ENCODE measurements at places on chromosomes 6 and 20.
A peak's percentile ranks its signal among the peaks of the same experiment; 100 is the strongest.

- ATAC-seq: no peak
Measured at GRCh38 chr20:58219342-58219700, 9.1 kb downstream of the ANKRD60 start.

- ATAC-seq: no peak
Measured at GRCh38 chr20:90651-91050, 3.2 kb downstream of the DEFB125 start.

- no peak for ATAC-seq
Measured at GRCh38 chr20:10790013-10790412, 116.2 kb upstream of the JAG1 start.

- ATAC-seq: no peak
Measured at GRCh38 chr20:15594158-15594695, 979.0 kb downstream of the KIF16B start.

DNA sequence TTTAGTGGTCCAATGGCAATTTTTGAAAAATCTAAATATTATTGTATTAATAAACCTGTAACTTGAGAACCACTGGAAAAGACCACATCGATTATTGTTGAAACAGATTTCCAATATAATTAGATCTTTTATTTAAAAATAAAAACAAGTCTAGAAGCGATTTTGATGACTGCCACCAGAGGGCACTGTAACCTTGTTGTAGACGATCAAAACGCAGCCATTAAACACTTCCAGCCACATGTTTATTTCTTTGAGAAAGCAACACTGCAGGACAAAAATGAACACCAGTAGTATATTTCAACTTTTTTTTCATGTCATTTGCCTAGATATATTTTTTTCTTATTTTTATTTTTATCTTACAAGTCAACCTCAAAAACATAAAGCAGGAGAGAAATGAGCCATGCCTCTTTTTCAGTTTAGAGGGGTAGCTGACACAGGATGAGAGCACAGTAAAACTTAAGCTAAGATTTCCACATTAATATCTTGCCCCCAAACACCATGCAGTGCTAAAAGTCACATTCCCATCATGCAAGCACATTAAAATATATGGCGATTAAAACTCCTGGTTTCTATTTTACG is 115.4 kb downstream of the OPRM1 start:
- no peak for ATAC-seq

DNA sequence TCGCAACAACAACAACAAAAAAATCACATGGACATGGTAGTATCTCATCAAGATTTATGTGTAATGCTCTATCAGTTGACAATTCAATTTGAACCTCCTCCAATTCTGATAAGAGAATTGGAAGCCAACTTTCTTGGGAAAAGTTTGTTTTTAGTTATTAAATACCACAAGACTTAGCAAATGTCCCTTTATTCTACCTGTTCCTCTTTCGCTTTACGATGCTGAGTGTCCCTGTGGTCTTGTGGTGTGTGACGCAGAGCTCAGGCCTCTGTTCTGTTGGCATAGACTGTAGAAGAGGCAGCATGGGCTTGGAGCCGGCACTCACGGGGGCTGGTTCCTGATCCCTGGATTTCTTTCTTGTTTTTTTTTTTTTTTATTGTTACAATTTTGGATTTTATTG is 76.7 kb downstream of the PSMB1 start:
- ATAC-seq: peak; percentile 85

- no peak for ATAC-seq
Measured at GRCh38 chr6:39432330-39433025, 110.0 kb upstream of the KCNK16 start.

DNA sequence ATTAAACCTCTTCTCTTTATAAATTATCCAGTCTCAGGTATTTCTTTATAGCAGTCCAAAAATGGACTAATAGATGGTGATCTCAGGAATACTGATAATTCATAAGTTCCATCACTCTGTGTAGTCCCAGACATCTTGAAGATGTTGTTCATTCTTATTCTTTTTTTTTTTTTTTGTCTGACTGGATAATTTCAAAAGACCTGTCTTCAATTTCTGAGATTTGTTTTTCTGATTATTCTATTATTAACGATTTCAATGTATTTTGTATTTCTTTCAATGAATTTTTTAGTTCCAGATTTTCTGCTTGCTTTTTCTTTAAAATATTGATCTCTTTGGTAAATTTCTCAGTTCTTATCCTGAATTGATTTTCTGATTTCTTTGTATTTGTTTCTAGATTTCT is 29.7 kb upstream of the ZNF337 start:
- no peak for ATAC-seq

DNA sequence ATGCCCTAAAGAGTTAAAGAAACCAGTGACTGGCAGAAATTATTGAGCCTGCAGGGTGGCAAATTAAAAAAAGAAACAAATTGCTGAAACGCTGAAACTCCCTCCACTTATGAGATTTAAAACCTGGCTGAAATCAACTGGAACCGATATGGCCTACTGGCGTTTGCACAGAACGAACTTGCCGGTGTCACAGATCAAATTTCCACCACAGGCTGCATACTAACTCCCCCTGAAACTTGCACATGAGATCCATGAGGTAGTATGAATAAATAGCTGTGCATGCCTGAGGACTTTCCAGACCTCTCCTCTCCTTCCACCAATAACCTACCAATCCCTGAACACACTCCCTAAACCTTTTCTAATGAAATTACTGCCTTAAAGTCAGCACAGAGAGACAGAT is 150.4 kb downstream of the RNGTT start:
- no peak for ATAC-seq

DNA sequence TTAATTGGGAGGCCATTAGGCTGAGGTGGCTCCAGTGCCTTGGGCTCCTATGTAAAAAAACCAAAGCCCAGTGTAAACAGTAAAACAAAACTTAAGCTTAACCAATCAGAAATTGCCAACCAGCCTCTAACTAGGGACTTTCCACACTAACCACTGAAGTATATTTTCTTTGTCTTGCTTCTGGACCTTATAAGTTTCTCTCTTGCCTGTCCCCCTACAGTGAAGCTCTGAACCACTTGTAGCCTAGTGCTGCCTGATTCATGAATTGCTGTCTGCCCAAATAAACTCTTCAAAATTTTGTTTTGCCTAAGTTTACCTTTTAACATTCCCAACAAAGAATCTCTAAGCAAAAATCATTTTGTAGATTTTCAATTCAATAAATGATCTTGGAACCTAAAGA is 28.2 kb downstream of the POPDC3 start:
- no peak for ATAC-seq

DNA sequence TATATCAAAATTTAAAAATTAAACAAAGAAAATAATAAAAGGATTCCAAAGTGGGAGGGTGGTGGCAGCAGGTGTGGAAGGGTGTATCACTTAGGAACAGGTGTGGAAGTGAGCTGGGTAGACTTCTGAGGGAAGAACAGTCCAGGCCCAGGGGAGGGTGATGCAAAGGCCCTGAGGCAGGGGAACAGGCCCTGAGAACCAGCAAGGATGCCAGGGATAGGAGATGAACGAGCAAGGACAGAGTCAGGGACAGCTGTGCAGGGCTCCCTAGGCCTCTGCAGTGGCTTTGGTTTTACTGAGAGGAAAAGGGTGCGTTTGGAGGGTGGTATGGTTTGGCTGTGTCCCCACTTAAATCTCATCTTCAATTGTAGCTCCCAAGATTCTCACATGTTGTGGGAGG is 9.4 kb upstream of the RAET1E start:
- no peak for ATAC-seq

- ATAC-seq: peak; percentile 43
Measured at GRCh38 chr6:11851387-11851786, 72.8 kb upstream of the ADTRP start.

- ATAC-seq: no peak
Measured at GRCh38 chr20:63401384-63402110, 40.4 kb upstream of the CHRNA4 start.

DNA sequence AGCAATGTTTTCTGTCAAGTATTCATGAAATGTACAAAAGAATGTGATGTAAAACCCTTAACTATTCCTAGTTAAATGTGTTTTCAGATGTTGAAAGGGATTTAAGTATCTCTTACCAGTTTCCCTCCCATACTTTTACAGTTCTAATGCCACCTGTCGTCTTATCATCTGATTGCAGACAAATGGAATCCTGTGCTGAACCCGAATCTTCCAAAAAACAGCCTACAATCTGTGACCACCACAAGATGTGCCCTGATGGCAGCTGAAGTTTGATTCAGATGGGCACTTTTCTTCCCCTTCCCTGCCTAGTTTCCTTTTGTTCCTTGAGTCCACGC is 1.9 kb downstream of the TOMM6 start:
- ATAC-seq: no peak

GRCh38 chr20:56503916-56504315 is 20.6 kb upstream of the FAM209A start:
- no peak for ATAC-seq

GRCh38 chr6:130158056-130158455 is 64.7 kb downstream of the SAMD3 start:
- no peak for ATAC-seq

- peak; percentile 55 for ATAC-seq
Measured at GRCh38 chr6:160028487-160029275, 59.8 kb downstream of the IGF2R start.

DNA sequence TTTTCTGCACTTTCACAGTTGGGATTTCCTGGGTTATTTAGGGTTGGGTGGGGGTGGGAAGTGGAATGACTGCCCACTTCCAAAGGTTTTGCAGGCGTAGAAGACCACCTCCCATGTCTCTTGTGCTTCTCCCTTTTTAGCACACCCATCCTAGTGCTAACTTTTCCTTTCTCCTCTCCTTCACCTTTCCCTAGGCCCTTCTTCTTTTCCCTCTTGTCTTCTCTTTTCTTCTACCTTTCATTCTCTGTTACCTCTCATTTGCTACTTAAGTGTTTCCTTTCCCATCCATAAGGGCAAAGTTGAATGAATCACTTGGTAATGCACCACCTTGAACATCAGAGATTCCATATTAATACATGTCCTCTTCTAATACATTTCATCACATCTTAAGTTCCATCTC is 105.0 kb upstream of the ZNF184 start:
- no peak for ATAC-seq

DNA sequence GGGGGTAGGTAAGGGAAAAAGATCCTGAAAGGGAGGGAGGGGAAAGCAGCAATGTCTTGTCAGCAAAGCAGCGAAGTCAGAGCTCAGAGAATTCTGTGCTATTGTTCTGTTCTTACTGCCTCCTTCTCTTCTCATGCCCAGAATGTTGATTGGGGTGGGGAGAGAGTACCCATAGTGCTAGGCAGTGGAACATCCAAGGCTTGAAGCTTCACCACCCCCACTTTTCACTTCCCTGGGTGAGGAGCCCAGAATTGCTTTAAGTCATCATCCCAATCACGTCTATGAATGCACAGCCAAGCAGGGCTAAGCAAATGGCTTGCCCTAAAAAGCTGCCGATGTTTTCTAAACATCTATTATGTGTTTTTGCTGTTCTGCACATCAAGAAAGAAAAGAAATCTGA is 16.5 kb downstream of the REPS1 start:
- no peak for ATAC-seq

GRCh38 chr6:157158897-157159296 is 164.4 kb downstream of the TMEM242 start:
- ATAC-seq: no peak

DNA sequence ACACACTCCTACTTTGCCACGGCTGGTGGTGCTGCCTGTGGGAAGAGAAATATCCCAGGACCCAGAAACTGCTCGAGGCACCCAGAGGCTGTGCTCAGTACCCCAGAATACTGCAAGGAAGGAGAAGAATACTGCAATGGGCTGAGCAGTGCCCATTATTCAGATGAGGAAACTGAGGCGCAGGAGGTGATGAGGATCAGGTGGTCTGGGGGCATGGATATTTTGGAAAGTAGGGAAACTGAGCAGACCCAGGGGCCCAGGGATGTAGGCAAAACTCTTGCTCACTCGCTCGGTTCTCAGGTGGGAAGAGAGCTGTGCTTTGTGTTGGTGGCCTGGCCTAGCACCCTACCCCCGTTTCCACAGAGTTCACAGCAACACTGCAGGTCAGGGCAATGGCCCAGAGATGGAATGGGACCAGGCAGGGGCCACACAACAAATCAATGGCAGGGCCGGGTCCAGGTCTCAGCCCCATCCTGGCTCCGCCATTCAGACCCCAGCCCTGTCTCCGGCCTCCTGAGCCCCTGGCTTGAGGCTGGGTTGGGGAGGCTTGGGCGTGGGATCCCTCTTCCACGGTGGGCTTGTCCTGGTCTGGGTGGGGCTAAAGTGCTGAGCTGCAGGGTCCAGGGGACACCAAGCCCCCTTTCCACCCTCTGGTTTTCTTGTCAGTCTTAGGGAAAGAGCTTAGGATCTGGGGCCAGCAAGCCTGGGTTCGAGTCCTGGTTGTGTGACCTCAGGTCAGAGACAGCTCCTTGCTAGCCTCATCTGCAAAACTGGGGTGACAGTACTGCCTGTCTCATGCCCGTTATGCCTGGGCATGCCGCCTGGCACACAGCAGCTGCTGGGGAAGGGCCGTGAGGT is 33.9 kb downstream of the SUN5 start:
- ATAC-seq: no peak

DNA sequence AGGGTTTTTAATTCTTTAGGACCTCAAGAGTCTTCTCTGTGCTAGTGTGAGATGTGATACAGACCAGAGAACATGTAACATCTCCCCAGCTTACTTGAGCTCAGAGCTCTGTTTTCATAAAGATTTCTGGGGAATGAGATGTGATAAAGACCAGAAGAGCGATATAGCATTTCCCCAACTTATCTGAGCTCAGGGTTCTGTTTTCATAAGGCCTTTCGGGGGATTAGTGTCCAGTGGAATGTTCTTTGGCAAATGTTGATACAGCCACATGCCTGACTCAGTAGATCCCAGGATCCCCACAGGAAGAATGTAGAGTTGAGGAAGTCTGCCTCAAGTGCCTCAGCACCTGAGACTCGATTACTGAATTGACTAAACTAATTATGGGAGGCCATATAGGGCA is 18.7 kb upstream of the TOP1 start:
- no peak for ATAC-seq

DNA sequence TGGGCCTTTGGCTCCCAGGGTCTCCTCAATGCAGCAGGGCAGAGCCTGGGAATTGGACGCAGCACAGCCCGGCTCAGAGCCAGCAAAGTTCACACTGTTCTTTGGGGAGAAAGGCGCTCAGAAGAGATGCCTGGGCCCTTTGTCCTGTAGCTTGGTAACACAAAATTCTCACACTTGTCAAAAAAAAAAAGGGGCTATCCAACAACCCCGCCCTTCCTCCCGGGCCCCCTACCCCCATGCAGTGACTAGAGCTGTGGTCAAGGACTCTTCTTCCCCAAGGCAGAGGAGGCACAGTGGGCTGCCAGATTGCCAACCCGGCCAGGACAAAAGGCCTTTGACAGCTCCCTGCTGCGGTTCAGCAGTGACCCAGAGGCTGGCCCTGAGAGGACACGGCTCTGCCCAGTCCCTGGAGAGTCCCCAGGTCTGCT is 2.0 kb downstream of the NKAIN4 start:
- ATAC-seq: no peak

Data from stimulated activated memory B cell treated with anti-CD40 and anti-IgM and Interleukin-4, amounts not matched to agents 10 μg/mL and 1 μg/mL and 100 μg/mL, for 72 hours (primary cell).